ENCODE measurements at places on chromosomes 16 and 17. TPM values are rescaled to one million over a fixed set of nuclear protein-coding genes. Genes with fewer than 3 reads are reported as not detected.

- no peak for DNase-seq
- H3K27ac ChIP-seq: no peak overlapping the region
- no peaks in the 10 kb centered on the region for H3K36me3 ChIP-seq
- peaks cover 27% of the 10 kb centered on the region for H3K4me1 ChIP-seq
- peak overlapping the region; percentile 92 for H3K4me3 ChIP-seq
- no peaks in the 10 kb centered on the region for H3K27me3 ChIP-seq
Measured at GRCh38 chr17:68019336-68019674, 16.2 kb upstream of the KPNA2 start.

- no peak overlapping the region for H3K4me3 ChIP-seq
- H3K36me3 ChIP-seq: no peaks in the 10 kb centered on the region
- peaks cover 22% of the 10 kb centered on the region for H3K27me3 ChIP-seq
- no peaks in the 10 kb centered on the region for H3K4me1 ChIP-seq
- no peak overlapping the region for H3K27ac ChIP-seq
Measured at GRCh38 chr16:79480056-79480455, 120.5 kb downstream of the MAF start.

GRCh38 chr16:31440516-31441184 lies 1.9 kb downstream of the ZNF843 start:
- peak overlapping the region; percentile 35 for H3K4me3 ChIP-seq
- no peaks in the 10 kb centered on the region for H3K27me3 ChIP-seq
- H3K27ac ChIP-seq: no peak overlapping the region
- peaks cover 22% of the 10 kb centered on the region for H3K4me1 ChIP-seq
- H3K36me3 ChIP-seq: no peaks in the 10 kb centered on the region

- H3K36me3 ChIP-seq: no peaks in the 10 kb centered on the region
- peak overlapping the region; percentile 75 for H3K4me3 ChIP-seq
- no peak overlapping the region for H3K27ac ChIP-seq
- peaks cover 95% of the 10 kb centered on the region for H3K4me1 ChIP-seq
Measured at GRCh38 chr17:2794111-2794803, 2.0 kb upstream of the RAP1GAP2 start.

GRCh38 chr16:47816511-47816910 lies 339.3 kb downstream of the ABCC12 start:
- DNase-seq: no peak
- H3K36me3 ChIP-seq: peaks cover 8% of the 10 kb centered on the region
- peaks cover 7% of the 10 kb centered on the region for H3K27me3 ChIP-seq

- H3K36me3 ChIP-seq: peaks cover 28% of the 10 kb centered on the region
- DNase-seq: no peak
- no peaks in the 10 kb centered on the region for H3K27me3 ChIP-seq
- H3K27ac ChIP-seq: no peak overlapping the region
Measured at GRCh38 chr16:67731753-67732095, 12.6 kb upstream of the GFOD2 start.

DNA sequence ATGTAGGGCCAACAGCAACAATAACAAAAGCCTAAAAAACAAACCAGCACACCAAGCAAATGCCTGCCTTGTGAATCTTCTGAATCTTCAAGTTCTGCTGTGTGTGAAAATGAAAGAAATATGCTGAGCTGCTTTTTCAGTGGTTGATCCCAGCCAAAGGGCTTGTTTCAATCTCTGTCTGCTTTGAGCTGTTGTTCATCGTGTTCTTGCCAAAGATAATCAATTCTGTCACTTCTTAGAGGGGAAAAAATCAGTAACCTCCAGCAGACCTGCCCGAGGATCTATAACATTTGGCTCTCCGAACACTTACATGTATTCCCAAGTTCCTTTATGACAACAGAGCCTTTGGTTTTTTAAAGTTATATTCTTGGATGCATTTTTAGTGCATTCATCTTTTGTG lies 65.9 kb downstream of the VPS35L start:
- H3K4me1 ChIP-seq: no peaks in the 10 kb centered on the region
- H3K36me3 ChIP-seq: peaks cover 13% of the 10 kb centered on the region
- DNase-seq: no peak
- H3K27me3 ChIP-seq: no peaks in the 10 kb centered on the region
- no peak overlapping the region for H3K27ac ChIP-seq

- H3K4me1 ChIP-seq: no peaks in the 10 kb centered on the region
- no peak for DNase-seq
- no peak overlapping the region for H3K4me3 ChIP-seq
- no peak overlapping the region for H3K27ac ChIP-seq
- H3K36me3 ChIP-seq: no peaks in the 10 kb centered on the region
Measured at GRCh38 chr16:68756239-68756915, 19.3 kb downstream of the CDH1 start.

- no peak for DNase-seq
- peak overlapping the region; percentile 12 for H3K4me3 ChIP-seq
- H3K27me3 ChIP-seq: peaks cover 24% of the 10 kb centered on the region
- H3K36me3 ChIP-seq: no peaks in the 10 kb centered on the region
- peaks cover 35% of the 10 kb centered on the region for H3K4me1 ChIP-seq
- H3K27ac ChIP-seq: no peak overlapping the region
Measured at GRCh38 chr17:68347380-68347779, 56.1 kb downstream of the ARSG start.

DNA sequence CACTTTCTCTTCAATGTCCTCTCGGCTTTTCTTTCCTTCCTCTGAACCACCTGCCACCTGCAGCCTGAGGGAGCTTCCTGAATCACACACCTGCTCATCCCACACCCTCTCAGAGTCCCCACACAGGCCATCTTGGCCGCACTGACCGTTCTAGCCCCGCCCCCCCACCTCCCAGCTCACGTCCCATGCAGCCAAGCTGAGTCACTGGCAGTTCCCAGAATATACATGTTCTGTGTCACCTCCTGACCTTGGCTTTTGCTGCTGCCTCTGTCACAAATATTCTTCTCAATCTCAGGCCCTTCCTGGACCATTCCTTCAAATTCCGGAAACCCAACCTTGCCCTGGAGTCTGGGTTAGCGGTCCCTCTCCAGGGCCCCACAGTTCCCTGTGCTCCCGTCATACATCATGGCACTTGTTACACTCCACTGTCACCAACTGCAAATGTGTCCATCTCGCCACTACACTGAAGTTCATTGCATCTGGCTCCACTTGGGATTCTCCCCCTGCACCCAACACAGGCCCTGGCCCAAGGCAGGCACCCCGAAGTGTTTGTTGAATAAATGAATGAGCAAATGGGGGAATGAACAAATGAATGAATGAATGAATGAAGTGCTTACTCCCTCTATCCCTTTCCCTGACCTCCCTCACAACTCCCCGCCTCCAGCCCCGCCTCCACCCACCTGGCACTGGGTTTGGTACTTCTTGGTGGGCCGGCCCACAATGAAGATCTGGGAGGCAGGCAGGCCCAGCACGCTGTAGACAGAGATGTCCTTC lies 12.8 kb downstream of the PIMREG start:
- peaks cover 30% of the 10 kb centered on the region for H3K4me1 ChIP-seq
- peak overlapping the region; percentile 25 for H3K4me3 ChIP-seq
- H3K27me3 ChIP-seq: no peaks in the 10 kb centered on the region
- no peaks in the 10 kb centered on the region for H3K36me3 ChIP-seq
- peak overlapping the region; percentile 88 for H3K27ac ChIP-seq
- no peak for DNase-seq

- H3K36me3 ChIP-seq: no peaks in the 10 kb centered on the region
- no peaks in the 10 kb centered on the region for H3K4me1 ChIP-seq
- DNase-seq: no peak
- H3K4me3 ChIP-seq: no peak overlapping the region
- H3K27ac ChIP-seq: no peak overlapping the region
Measured at GRCh38 chr16:15461376-15461775, 27.0 kb downstream of the BMERB1 start.

DNA sequence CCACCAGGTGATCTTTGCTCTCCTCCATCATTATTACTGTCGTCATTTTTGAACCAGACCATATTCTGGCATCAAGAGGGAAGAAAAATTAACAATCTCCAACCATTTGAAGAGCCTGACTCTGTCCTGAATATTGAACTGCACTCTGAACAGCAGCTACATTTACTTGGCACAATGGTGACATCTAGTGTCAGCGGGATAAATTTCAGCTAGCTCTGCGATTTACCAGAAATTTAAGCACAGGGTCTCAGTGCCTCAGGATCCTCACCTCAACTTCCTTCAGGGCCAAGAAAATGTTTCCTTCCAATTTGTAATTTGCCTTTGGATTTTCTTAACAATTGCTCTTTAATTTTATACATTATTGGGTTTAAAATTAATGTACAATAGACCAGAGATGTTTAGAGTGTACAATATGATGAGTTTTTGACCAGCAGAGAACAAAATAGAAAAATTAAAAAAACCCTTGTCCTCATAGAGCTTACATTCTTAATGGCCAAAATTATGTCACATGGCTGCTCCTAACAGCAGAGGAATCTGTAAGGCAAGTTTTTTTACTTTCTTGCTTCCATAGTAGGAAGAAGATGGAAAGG lies 10.7 kb upstream of the ZNF19 start:
- H3K27ac ChIP-seq: no peak overlapping the region
- H3K27me3 ChIP-seq: peaks cover 27% of the 10 kb centered on the region
- peak; percentile 53 for DNase-seq
- H3K4me1 ChIP-seq: no peaks in the 10 kb centered on the region
- no peak overlapping the region for H3K4me3 ChIP-seq
- H3K36me3 ChIP-seq: no peaks in the 10 kb centered on the region

DNA sequence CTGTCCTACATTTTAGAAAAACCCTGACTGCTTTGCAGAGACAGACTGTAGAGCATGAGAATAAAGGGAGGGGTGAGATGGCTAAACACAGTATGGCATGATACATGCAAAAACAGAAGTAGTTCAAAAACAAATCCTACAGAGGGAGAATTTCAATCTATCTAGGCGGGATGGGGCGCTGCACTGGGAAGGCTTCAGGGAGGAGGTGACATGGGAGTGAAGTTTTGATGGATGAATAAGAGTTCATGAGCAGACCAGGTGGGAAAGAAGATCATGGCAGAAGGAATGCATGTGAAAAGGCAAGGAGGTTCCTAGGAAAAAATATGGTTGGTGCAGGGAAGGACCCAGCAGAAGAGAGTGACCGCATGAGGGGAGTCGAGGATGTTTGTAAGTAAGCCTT lies 19.2 kb downstream of the HS3ST3B1 start:
- no peak for DNase-seq
- H3K36me3 ChIP-seq: no peaks in the 10 kb centered on the region
- H3K27ac ChIP-seq: peak overlapping the region; percentile 43

GRCh38 chr17:17468217-17469010 lies 8.4 kb upstream of the MED9 start:
- H3K36me3 ChIP-seq: no peaks in the 10 kb centered on the region
- DNase-seq: no peak
- H3K4me3 ChIP-seq: no peak overlapping the region
- no peak overlapping the region for H3K27ac ChIP-seq

CD300H gene
- polyA plus RNA-seq: not detected

NOG gene
- polyA plus RNA-seq: not detected

ALDH3A1 gene
- not detected for polyA plus RNA-seq

SOST gene
- polyA plus RNA-seq: not detected

KIAA0753 gene
- 2.8 TPM for polyA plus RNA-seq

CHTF8 gene
- polyA plus RNA-seq: 208 TPM

KCNH4 gene
- 0.09 TPM for polyA plus RNA-seq

RPRML gene
- polyA plus RNA-seq: 0.82 TPM

KRT15 gene
- not detected for polyA plus RNA-seq

All from naive B cell (primary cell).